ENCODE measurements at places on chromosomes 12 and 14.

- no peak for DNase-seq
These were observed 57.4 kb downstream of the FSCB start for GRCh38 chr14:44449680-44450079.

- DNase-seq = peak; percentile 8
These were observed 111.9 kb downstream of the SLC41A2 start for GRCh38 chr12:104846056-104846767.

DNA sequence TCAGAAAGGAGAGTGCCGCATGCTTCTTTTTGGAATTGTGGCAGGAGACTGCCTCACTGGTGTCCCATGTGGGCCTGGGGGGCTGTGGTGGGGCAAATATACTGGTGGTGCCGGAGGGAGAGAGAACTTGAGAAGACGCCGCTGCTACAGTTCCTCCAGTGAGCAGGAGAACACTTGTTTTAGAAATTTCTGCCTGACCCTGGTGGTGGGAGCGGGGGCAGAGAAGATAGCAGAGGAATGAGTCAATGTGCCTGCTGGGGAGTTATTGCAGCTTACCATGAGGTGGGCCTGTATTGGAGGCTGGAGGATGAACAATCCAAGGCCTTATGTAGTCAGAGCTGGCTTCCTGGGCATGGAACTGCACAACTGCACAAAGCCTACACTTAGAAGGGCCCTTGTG is 211.8 kb downstream of the SNAPC1 start:
- peak; percentile 19 for DNase-seq

DNA sequence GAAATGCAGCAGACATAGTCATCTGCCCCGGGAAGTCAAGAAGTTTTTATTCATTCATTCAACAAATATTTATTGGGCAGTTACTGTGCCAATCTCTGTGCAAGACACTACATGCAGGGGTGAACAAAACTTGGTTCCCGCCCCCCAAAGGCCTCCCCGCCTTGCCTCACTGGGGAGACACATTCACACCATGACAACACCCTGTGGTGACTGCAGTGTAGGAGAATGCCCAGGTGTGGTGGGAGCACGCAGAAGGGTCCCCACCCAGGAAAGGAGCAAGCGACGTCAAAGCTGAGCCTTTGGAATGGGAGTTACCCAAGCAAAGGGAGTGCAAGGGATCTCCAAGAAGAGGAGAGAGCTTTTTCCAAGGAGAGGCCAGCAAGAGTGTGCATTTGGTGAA is 1.6 kb upstream of the AQP6 start:
- no peak for DNase-seq

GRCh38 chr14:21088687-21089086 is 9.8 kb downstream of the ZNF219 start:
- no peak for DNase-seq

DNA sequence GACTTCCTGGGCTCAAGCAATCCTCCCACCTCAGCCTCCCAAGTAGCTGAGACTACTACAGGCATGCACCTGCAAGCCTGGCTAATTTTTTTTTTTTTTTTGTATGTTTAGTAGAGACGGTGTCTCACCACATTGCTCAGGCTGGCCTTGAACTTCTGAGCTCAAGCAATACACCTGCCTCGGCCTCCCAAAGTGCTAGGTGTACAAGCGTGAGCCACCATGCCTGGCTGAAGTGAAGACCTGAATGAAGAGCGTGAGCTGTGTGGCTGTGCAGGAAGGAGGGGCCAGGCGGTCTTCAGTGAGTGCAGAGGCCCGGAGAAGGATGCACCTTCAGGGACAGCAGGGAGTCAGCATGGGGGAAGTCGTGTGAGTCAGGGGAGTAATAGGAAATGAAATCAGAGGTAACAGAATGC is 14.9 kb upstream of the NFKBIA start:
- peak; percentile 31 for DNase-seq

DNA sequence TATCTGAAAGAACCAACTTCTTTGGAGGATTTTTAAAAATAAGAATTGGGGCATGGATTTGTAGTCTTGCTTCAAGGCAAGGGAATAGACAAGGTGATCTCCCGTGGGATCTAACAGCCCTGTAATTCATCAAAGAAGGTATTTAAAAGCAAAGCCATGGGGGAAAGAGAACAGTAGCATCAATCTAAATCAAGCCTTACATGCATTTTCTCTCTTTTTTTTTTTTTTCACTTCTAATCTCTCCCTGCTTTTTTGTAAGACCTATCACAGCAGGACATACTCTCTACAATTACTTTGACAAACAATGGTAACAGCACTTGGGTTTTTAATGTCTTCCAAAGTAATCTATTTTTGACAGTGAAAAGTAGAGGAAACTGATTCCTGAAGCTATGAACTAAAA is 367.9 kb downstream of the PAWR start:
- no peak for DNase-seq

- DNase-seq = no peak
These were observed 67.6 kb downstream of the PLEKHA5 start for GRCh38 chr12:19196959-19197630.

- DNase-seq = no peak
These were observed 176.2 kb upstream of the NOVA1 start for GRCh38 chr14:26773906-26774593.

Measured in fibroblast of mammary gland (primary cell).